Lung microvascular endothelial cell (primary cell): ENCODE measurements at places on chromosomes 6 and 20.
A peak's percentile ranks its signal among the peaks of the same experiment; 100 is the strongest.

- DNase-seq, result no peak
Observed at GRCh38 chr20:13262671-13263360, 41.7 kb downstream of the ISM1 start.

GRCh38 chr20:40703975-40704530 lies 15.0 kb upstream of the MAFB start:
- DNase-seq, result no peak

- DNase-seq, result no peak
Observed at GRCh38 chr20:48425817-48426612, 401.8 kb downstream of the PREX1 start.

DNA sequence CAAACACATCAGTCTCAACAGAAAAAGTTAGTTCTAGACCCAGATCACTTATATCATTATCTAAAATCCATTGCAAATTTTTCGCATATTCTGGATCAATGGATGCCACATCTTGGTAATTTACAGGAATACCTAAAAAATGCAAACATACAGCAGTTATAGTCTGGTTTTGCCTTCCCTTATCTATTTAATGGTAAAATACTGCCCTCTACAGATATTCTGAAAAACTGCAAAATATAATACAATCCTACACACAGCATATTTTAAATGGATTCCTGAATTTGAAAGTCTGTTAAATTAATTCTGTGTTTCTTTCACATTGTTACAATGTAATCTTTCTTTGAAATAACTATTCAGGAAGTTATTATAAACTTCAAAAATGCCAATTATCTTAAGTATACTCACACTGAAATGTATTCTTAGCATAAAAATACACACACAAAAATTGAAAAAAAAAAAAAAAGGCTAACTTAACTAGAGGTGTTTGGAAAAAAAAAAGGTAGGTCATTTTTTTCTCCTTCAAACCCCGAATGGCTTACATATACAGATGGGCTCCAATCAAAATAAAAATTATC lies 88.4 kb downstream of the HACE1 start:
- peak; percentile 45 for DNase-seq

- peak; percentile 60 for DNase-seq
Observed at GRCh38 chr6:53301801-53302537, 46.8 kb downstream of the ELOVL5 start.

DNA sequence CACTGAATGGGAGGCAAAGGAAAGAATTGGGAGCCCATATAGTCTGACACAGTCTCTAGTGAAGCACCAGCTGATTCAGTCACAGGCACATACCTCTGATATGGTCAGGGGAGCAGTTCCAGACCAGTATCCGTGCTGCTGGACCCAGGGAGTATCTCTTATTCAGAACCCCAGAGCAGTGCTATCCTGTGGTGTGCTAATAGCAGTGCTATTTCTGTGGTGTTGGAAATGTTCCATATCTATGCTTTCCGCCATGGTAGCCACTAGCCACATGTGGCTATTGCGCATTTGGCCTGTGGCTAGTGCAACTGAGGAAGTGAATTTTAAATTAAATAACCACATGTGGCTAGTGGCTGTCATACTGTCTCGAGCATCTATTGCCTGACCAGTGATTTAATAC lies 11.0 kb downstream of the SCUBE3 start:
- DNase-seq, result no peak

- DNase-seq, result no peak
Observed at GRCh38 chr6:49698478-49698877, 14.9 kb downstream of the CRISP2 start.

- no peak for DNase-seq
Observed at GRCh38 chr6:2021713-2022125, 223.7 kb downstream of the GMDS start.

DNA sequence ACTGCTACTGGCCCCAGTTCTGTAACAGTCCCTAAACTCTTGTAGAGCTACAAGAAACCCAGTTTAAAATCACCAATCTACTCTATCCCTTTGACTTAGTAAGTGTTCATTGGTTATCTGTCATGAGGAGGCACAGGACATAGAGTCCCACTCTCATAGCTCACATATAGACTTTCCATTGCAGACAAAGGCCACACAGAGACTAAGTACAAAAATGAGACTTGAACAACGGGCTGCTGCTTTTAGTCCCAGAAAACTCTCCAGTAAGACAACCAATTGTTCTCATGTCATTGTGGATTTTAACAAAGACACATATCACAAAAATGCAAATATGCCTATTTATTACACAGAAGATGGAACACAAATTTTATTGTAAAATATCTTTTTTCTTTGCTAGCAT lies 197.4 kb downstream of the PTPRK start:
- DNase-seq, result no peak

GRCh38 chr6:35477551-35478179 lies 9.5 kb downstream of the RPL10A start:
- DNase-seq, result no peak

GRCh38 chr20:9516234-9516871 lies 2.0 kb downstream of the LAMP5 start:
- DNase-seq, result no peak

- no peak for DNase-seq
Observed at GRCh38 chr6:11589261-11589660, 51.7 kb downstream of the TMEM170B start.

DNA sequence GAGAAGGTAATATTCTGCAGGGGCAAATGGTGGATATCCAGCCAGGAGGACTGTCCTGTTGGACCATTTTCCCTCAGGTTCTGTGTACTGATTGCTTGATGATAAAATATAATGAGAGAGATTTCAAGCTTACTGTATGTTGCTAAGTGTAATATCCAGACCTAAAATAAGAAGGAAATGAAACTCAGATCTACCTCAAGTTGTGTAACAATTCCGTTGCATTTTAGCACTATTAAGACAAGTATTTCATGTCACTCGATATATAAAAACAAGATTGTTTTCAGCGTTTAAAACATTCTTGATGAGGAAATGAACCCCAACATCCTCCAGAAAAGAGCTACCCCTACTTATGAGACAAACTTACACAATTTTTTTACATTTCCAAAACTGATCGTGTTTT lies 57.2 kb downstream of the RGS17 start:
- no peak for DNase-seq

- DNase-seq, result no peak
Observed at GRCh38 chr6:88872962-88873361, 90.5 kb downstream of the RNGTT start.

- no peak for DNase-seq
Observed at GRCh38 chr6:148538261-148539190, 195.9 kb downstream of the SASH1 start.

DNA sequence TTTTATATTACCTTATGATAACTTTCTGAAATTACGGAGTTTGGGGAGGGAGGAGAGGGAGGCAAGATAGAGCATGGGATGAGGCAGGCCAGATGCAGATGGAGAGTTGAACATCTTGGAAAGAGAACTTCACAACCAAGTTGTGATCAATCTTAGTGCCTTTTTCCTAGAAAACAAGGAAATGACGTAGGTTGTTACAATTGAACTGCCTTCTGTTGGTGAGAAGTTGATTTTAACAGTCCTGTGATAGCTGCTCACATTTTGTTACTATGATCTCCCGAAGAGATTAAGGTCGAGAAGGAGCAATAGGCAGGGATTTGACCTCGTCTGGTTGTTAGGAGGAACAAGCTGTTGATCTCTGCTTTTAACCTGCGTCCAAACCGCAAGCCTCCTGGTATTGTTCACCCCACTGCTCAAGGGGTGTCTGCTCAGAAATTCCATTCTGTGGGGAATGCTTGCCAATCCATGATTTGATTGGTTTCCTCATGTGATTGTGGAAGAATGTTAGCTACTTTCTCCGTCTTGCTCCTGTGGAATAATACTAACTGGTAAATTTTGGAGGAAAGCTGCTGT lies 35.1 kb downstream of the TIAM2 start:
- no peak for DNase-seq

DNA sequence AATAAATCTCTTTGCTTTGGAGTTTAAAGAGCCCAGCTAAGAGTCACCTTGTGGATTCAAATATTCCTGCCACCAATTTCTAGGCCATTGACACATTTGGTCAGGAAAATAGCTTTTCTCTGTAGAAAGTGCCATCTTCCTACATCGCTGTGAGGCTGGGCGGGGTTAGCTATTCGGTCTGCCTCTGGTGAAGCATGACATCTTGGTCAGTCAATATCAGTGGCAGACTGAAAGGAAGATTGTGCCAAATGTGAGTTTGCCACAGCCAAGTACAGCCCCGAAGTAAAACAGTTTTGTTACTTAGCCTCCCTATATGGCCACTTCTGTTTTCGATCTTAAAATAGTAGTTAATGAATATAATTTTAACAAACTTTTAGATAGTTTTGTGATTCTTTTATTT lies 65.5 kb upstream of the FABP7 start:
- no peak for DNase-seq

- DNase-seq, result no peak
Observed at GRCh38 chr6:5250911-5251310, 9.8 kb downstream of the LYRM4 start.

- no peak for DNase-seq
Observed at GRCh38 chr20:59013959-59014608, 5.1 kb upstream of the TUBB1 start.

DNA sequence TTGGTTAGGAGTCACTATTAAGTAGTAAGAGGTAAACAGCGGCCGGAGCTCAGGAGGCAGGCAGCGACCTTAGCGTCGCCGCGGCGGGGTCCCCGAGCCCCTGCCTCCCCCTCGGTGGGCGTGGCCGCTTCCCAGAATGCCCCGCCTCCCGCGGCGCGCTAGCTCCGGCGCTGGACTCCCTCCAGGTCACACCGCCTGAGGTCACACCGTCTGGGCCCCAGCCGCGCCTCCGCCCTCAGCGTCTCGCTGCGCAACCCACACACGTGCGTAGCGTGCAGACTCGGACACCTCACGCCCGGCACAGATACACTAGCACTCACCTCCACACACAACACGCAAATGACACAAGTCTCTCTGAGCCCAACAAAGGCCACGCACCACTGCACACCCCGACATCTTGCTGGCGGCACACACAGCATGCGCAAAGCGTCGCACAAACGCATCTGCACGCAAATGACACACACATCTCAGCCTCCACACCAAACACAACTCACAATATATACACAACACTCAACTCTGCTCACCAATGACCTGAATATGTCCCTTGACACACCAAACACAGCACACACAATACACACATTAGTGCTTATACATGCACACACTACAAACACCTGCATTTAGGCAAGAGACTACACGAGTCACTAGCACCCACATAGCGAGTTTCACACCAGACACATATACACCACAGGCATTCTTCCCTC lies 17.6 kb upstream of the CDKN1A start:
- no peak for DNase-seq

GRCh38 chr6:7881765-7882500 lies 28.7 kb downstream of the TXNDC5 start:
- DNase-seq, result no peak

- DNase-seq, result no peak
Observed at GRCh38 chr6:43996618-43997344, 130.5 kb downstream of the MRPL14 start.

DNA sequence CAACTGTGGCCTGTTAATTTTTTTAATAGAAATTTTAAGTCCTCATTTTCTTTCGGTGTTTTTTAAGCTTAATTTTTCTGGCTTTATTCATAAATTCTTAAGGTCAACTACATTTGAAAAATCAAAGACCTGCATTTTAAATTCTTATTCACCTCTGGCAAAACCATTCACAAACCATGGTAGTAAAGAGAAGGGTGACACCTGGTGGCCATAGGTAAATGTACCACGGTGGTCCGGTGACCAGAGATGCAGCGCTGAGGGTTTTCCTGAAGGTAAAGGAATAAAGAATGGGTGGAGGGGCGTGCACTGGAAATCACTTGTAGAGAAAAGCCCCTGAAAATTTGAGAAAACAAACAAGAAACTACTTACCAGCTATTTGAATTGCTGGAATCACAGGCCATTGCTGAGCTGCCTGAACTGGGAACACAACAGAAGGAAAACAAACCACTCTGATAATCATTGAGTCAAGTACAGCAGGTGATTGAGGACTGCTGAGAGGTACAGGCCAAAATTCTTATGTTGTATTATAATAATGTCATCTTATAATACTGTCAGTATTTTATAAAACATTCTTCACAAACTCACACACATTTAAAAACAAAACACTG lies 10.1 kb downstream of the HFE start:
- peak; percentile 72 for DNase-seq

- DNase-seq, result peak; percentile 4
Observed at GRCh38 chr6:27332692-27333641, 20.9 kb upstream of the POM121L2 start.

DNA sequence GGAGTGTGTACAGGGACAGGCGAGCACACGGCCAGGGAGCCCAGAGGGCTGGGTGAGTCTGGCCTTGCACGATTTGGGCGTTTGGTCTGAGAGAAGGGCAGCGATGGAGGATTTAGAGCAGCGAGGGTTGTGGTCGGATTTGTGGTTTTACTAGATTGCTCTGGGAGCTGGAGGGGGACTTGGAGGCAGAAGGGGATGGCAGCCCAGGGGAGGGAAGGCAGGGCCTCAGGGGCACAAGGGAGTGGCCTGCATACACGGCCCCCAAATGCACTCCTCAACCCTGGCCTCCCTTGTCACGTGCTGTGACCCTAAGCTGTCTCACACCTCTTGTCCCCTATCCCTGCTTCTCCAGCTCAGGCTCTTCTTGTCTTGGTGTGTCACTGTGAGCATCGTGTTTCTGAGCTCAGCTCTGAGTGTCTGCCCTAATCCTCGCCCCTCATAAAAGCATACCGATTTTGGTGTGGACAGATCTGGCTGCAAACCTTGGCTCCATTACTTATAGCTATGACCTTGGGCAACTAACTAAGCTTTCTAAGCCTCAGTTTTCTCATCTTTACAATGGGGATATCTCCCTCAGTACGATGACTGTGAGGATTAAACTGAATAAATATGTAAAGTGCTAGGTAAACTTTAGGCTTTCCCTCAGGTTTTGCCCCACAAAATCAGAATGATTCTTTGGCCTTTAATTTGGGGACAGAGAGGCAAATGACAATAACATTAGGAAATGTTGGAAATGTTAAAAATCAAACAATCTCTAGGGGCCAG lies 120.1 kb upstream of the ARMC2 start:
- DNase-seq, result no peak

GRCh38 chr6:1662534-1662933 lies 52.8 kb downstream of the FOXC1 start:
- DNase-seq, result no peak

DNA sequence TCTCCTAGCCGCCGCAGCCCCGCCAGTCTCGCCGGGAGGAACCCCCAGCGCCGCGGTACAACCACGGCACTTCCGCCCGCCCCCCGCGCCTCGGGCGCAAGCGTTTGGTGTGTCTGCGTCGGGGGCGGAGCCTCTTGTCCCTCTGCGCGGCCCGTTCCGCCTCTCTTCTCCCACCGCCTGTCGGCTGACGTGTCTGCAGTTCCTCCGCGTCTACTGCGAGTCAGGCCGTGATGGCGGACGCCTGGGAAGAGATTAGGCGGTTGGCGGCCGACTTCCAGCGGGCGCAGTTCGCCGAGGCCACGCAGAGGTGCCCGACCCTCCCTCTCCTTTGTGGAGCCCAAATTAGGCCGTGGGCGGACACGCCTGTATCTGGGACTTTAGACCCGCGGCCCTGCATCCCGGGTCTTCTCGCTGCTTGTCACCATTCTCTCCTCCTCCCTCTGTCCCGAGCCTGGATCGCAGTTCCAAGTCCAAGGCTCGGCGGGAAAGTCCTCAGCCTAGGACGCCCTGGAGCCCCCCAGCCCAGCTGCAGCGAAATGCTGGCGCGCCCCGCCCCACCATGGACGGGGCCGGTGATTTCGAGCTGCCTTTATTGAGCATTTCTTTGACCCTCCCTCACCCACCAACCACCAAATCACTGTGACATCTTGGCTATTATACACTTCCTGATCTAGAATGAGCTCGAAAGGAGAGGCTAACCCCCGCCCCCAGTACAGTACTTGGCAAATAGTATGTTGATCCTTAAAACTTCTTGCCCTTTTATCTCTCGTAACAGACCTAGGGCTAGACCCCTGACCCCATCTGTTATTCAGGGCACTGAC lies at the start of gene UFL1:
UFL1 (plus strand) TSS at position 163 of the 821 bp plus-strand sequence; CDS start at position 231, 68 bp downstream.
- DNase-seq, result peak; percentile 96
